ENCODE measurements at places on chromosomes 5 and 9. TPM values are rescaled to one million over a fixed set of nuclear protein-coding genes. Genes with fewer than 3 reads are reported as not detected.

DNA sequence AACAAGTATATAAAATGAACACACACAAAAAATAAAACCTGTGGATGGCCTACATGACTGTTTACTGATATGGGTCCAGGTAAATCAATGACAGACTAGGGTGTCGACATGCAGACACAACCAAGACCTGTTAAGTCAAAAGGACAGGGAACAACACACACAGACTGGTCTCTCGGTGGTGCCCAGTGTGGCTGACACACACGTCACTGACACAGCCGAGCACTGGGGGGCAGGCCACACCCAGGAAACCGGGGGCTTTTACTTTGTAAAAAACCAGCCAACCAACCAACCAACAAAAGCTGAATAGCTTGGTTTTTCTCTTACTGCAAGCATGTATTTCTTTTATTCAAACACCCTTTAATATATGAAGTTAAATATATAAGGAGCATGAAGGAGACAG lies 5.0 kb downstream of the FAM163B start:
- peaks cover 45% of the 10 kb centered on the region for H3K27me3 ChIP-seq
- DNase-seq: no peak
- no peak overlapping the region for H3K4me3 ChIP-seq
- peaks cover 3% of the 10 kb centered on the region for H3K4me1 ChIP-seq
- no peak overlapping the region for H3K27ac ChIP-seq

The NMRK1 gene
- 3.5 TPM for total RNA-seq

DNA sequence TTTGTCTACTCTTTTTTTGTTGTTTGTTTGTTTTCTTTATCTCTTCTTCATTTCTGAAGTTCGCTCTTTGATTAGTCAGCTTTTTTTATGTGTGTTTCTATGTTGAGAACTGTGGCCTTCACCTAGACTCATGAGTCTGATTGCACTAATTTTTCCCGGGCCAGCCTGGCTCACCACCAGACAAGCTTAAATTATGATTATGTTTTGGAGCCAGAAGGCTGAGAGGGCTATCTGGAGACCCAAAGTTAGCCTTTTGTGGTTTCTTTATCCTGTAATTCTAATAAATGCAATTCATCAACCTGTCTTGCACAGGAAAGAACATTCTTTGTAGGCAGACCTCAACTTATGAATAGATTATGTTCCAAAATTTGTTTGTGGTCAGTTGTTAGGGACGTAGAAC lies 20.8 kb upstream of the ACTBL2 start:
- no peak overlapping the region for H3K27ac ChIP-seq
- H3K4me3 ChIP-seq: no peak overlapping the region
- no peak for DNase-seq
- H3K27me3 ChIP-seq: peaks cover under 1% of the 10 kb centered on the region

The IL13 gene
- total RNA-seq: not detected

DNA sequence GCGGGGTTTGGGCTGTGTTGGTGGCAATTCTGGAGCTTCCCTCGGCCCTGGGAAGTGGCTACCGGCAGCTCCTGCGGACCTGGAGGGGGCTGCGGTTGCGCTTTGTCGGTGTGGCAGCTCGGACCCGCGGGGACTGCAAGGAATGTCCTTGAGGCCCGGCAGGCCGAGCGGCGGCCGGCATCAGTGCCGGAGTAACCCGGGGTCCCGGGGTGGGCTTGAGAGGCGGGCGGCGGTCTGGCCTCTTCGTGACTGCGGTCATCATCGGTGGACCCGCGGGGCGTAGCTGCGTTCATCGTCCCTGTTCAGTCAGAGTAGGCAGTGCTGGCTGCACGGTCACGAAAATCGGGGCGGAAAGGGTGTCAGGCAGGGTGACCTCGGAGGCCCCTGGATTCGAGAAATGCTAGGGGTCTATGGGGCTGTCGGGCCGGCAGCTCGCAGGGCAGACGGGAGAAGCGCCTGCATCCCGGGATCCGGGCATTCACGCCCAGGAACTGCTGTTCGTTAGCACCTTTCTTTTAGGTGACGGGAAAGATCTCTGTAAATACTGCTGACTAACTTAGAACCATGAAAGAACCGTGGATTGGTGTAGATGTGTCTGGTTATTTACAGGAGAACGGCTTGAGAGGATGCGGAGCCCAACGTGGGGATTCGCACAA lies 474 bp downstream of the HMGCR start:
- H3K4me3 ChIP-seq: no peak overlapping the region
- no peak overlapping the region for H3K27ac ChIP-seq
- peaks cover 38% of the 10 kb centered on the region for H3K4me1 ChIP-seq
- H3K27me3 ChIP-seq: no peaks in the 10 kb centered on the region
- DNase-seq: peak; percentile 27

All from progenitor cell of endocrine pancreas (in vitro differentiated cells).